Fibroblast of lung (primary cell): ENCODE measurements at places on chromosomes 7 and 10. TPM values are rescaled to one million over a fixed set of nuclear protein-coding genes. Genes with fewer than 3 reads are reported as not detected.

GRCh38 chr10:22505911-22506685 lies 160.8 kb downstream of the SPAG6 start:
- H3K4me3 ChIP-seq, result no peak overlapping the region
- no peaks in the 10 kb centered on the region for H3K36me3 ChIP-seq
- DNase-seq, result no peak
- no peak overlapping the region for H3K27ac ChIP-seq
- H3K4me1 ChIP-seq, result no peaks in the 10 kb centered on the region

- DNase-seq, result peak; percentile 10
- no peak overlapping the region for H3K4me3 ChIP-seq
- H3K27me3 ChIP-seq, result peaks cover 16% of the 10 kb centered on the region
- H3K36me3 ChIP-seq, result no peaks in the 10 kb centered on the region
- no peaks in the 10 kb centered on the region for H3K4me1 ChIP-seq
These were observed 343.7 kb downstream of the RPS24 start for GRCh38 chr10:78377356-78377755.

GRCh38 chr10:102400076-102400475 lies 4.6 kb downstream of the NFKB2 start:
- no peak for DNase-seq

DNA sequence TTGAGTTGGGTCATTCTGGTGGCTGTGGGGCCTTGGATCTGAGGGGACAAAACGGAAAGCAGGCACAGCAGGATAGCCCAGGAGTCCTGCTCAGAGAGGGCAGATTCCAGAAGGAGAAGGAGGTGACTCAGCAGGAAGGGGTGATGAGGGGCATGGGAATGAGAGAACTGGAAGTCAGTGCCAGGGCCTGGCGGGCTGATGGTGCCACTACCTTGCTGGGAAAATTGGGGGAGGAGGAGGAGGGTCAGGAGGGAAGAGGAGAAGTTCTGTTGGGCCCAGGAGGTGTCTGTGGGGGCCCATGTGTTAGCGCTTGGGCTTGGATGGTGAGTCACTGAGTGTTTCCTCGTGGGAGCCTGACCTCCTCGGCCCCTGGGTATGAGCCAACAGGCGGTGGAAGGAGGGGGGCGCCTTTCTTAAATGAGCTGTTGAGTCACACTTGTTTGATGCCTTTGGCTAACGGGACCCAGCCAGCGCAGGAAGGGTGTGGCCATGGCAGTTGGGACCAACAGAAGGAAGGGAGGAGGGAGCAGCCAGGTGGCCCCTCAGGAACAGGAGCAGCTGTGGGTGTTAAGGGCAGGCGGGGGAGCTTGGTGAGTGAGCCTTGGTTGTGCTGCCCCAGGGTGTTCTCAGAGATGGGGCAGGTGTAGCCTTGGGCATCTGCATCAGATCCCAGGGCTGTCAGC lies 130.0 kb upstream of the BTBD16 start:
- no peak overlapping the region for H3K4me3 ChIP-seq
- peak; percentile 92 for DNase-seq
- H3K27ac ChIP-seq, result peak overlapping the region; percentile 84
- peaks cover 33% of the 10 kb centered on the region for H3K4me1 ChIP-seq
- no peaks in the 10 kb centered on the region for H3K36me3 ChIP-seq

DNA sequence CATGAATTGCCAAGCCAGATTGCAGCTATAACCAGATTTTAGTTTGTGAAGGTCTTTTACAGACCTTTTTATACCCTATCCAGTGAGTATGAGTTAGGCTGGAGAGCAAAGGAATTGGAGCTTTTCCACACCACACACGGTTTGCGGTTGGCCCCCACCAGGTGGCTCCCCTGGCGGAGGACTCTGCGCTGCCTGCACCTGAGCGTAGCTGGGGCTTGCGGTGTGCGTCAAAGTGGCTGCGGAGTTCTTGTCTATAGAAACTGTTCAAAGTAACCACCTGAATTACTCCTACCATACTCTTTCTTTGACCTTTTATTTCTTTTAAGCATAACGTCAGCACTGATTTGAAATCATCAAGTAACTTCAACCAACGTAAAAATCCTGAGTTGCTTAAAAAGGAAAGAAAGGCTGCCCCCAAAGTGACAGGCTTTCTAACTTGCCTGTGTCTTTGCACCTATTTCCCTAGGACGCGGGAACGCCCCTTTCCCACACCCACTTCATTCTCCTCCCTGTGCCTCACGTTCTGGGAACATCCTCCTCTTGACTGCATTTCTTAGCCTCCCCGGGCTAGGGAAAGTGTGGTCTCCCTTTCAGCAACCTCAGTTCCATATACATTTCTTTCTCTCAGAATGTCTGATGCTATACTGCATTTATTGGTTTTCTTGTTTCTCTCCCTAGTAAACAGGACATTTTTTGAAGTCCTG lies 47.6 kb upstream of the TMEM72 start:
- H3K36me3 ChIP-seq, result no peaks in the 10 kb centered on the region
- no peaks in the 10 kb centered on the region for H3K27me3 ChIP-seq
- peaks cover 15% of the 10 kb centered on the region for H3K4me1 ChIP-seq
- H3K27ac ChIP-seq, result no peak overlapping the region
- DNase-seq, result no peak
- no peak overlapping the region for H3K4me3 ChIP-seq

- no peaks in the 10 kb centered on the region for H3K27me3 ChIP-seq
- no peak overlapping the region for H3K27ac ChIP-seq
- no peaks in the 10 kb centered on the region for H3K4me1 ChIP-seq
- DNase-seq, result no peak
- no peak overlapping the region for H3K4me3 ChIP-seq
These were observed 122.7 kb downstream of the DYNC2I1 start for GRCh38 chr7:158979023-158979529.

- peak overlapping the region; percentile 48 for H3K4me3 ChIP-seq
- H3K4me1 ChIP-seq, result peaks cover 32% of the 10 kb centered on the region
- no peaks in the 10 kb centered on the region for H3K36me3 ChIP-seq
- peak; percentile 74 for DNase-seq
These were observed 32.4 kb downstream of the WBP1L start for GRCh38 chr10:102775935-102776669.

- peaks cover 5% of the 10 kb centered on the region for H3K4me1 ChIP-seq
- H3K27ac ChIP-seq, result no peak overlapping the region
- H3K36me3 ChIP-seq, result no peaks in the 10 kb centered on the region
- H3K4me3 ChIP-seq, result no peak overlapping the region
- no peak for DNase-seq
- no peaks in the 10 kb centered on the region for H3K27me3 ChIP-seq
These were observed 92.5 kb downstream of the CFAP58 start for GRCh38 chr10:104446151-104446550.

- no peak overlapping the region for H3K27ac ChIP-seq
- no peak overlapping the region for H3K4me3 ChIP-seq
These were observed 14.9 kb upstream of the GIMAP8 start for GRCh38 chr7:150435390-150436073.

GRCh38 chr10:126673565-126673964 lies 3.1 kb upstream of the C10orf90 start:
- H3K4me3 ChIP-seq, result no peak overlapping the region
- DNase-seq, result no peak
- H3K27me3 ChIP-seq, result no peaks in the 10 kb centered on the region
- no peak overlapping the region for H3K27ac ChIP-seq
- no peaks in the 10 kb centered on the region for H3K4me1 ChIP-seq

DNA sequence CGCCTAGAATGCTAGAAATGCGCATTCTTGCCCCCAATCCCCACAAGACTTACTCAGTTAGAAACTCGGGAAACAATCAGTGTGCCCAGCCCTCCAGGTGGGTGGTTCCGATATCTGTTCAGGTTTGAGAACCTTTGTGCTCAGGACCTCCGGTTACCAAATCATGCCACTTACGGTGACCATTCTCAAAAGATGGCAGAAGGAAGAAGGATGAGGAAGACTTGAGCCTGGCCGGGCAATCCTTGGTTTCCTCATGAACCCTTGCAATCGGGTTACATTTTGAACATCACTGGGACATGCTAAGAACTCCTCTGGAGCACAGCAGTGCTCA lies 52.1 kb downstream of the RBM17 start:
- peak overlapping the region; percentile 39 for H3K4me3 ChIP-seq
- H3K4me1 ChIP-seq, result peaks cover 19% of the 10 kb centered on the region

DNA sequence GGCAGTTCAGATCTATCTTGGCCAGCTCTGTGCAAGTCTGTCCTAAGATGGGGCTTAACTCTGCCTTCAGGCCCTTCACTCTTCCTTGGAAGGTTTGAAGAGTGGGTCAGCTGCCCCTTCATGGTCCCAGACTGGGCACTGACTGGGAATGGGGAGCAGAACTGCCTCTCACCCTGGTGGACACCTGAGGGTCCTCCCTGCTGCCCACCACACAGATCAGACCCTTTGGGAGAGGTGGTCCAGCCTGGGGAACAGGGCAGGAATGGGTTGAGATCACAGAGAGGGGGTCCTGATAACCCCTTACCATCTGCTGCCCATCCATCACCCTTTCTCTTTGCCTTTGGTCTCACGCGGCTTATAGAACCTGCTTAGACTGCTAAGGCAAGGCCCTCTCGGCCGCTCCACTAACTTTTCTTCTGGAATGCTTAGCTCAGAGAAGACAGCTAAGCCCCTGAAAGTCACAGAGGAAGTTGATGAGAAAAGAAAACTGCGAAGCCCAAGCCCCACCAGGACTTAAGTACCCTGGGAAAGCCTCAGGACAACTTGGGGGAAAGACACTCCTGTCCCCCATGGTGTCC lies 402 bp upstream of the CDHR1 start:
- H3K4me3 ChIP-seq, result no peak overlapping the region
- H3K27me3 ChIP-seq, result peaks cover 35% of the 10 kb centered on the region
- no peaks in the 10 kb centered on the region for H3K4me1 ChIP-seq
- no peaks in the 10 kb centered on the region for H3K36me3 ChIP-seq
- DNase-seq, result no peak

GRCh38 chr7:132876576-132876975 lies 205.3 kb downstream of the CHCHD3 start:
- no peak for DNase-seq
- H3K36me3 ChIP-seq, result no peaks in the 10 kb centered on the region
- no peak overlapping the region for H3K4me3 ChIP-seq
- no peak overlapping the region for H3K27ac ChIP-seq

DNA sequence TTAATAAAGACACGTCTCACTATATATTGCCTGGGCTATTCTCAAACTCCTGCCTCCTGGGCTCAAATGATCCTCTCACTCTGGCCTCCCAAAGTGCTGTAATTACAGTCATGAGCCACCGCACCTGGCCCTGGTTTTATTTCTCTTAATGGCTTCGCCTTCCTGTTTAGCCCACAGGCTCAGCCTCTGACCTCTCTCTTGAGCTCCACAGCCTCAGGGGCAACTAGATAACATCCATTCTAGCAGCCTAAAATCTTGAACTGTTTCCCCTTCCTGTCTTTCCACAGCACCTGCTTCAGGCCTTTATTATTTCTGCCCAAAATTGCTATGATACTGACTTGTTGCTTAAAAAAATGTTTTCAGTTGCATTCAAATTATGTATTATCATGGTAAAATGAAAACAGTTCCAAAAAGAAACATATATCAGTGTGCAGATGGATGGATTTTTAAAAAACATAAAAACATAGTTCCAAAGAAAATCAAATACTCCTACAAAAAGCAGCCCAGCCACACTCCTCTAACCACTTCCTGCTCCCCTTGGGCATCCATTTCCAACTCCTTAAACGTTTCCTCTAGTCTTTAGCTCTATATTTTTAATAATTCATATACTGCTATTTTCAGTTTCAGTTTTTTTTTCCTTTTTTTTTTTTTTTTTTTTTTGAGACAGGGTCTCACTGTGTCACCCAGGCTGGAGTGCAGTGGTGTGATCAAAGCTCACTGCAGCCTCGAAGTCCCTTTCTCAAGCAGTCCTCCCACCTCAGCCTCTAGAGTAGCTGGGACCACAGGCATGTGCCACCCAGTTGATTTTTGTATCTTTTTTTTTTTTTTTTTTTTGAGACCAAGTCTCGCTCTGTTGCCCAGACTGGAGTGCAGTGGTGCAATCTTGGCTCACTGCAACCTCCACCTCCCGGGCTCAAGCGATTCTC lies 5.1 kb upstream of the BAZ1B start:
- no peaks in the 10 kb centered on the region for H3K4me1 ChIP-seq
- H3K36me3 ChIP-seq, result no peaks in the 10 kb centered on the region

DNA sequence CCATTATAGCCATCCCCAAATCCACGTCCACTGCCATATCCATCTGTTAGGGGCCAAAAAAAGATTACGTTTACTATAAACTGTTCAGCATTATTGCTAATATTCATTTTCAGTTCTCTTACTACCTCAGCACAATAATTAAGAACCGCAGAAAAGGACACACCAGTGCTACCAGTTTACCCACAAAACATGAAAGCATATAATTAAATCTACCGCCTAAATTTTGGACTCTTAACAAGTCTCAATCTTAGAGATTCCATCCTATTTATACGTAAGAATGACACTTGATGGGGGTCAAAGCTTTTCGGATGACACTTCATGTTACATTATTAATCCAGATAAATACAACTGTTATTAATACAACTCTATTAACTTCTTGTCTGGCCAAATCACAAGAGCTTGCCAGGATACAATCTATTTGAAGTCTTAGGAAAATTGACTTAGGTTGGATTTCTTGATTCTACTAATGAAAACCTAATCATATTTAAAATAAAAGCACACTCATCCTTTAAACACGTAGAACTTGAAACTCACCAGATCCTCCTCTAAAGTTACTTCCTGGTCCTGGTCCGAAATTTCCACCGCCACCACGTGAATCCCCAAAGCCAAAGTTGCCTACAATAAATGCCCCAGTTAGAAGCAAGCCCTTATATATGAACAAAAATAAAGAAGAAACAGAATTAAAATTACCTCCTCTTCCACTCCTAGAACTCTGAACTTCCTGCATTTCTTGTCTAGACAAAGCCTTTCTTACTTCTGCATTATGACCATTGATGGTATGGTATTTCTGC lies 4.5 kb downstream of the HNRNPA2B1 start:
- no peaks in the 10 kb centered on the region for H3K27me3 ChIP-seq
- peaks cover 10% of the 10 kb centered on the region for H3K4me1 ChIP-seq
- H3K27ac ChIP-seq, result no peak overlapping the region
- DNase-seq, result no peak

- H3K27me3 ChIP-seq, result no peaks in the 10 kb centered on the region
- H3K27ac ChIP-seq, result no peak overlapping the region
- H3K4me1 ChIP-seq, result peaks cover 9% of the 10 kb centered on the region
- no peaks in the 10 kb centered on the region for H3K36me3 ChIP-seq
- no peak for DNase-seq
These were observed 184.7 kb upstream of the GDF10 start for GRCh38 chr10:47115322-47115721.

GRCh38 chr7:131781-132482 lies 60.4 kb upstream of the FAM20C start:
- no peaks in the 10 kb centered on the region for H3K36me3 ChIP-seq
- peaks cover 9% of the 10 kb centered on the region for H3K4me1 ChIP-seq
- no peak overlapping the region for H3K4me3 ChIP-seq
- peaks cover 5% of the 10 kb centered on the region for H3K27me3 ChIP-seq

- H3K36me3 ChIP-seq, result no peaks in the 10 kb centered on the region
- H3K4me1 ChIP-seq, result no peaks in the 10 kb centered on the region
- no peak for DNase-seq
- no peak overlapping the region for H3K4me3 ChIP-seq
- no peak overlapping the region for H3K27ac ChIP-seq
These were observed 142.3 kb upstream of the NRP1 start for GRCh38 chr10:33476757-33477273.

- H3K4me3 ChIP-seq, result no peak overlapping the region
- no peak overlapping the region for H3K27ac ChIP-seq
These were observed 139.1 kb downstream of the XPNPEP1 start for GRCh38 chr10:109784236-109784635.

The CFTR gene
- under 0.01 and 0.26 TPM in 2 replicates for total RNA-seq

The DMBT1 gene
- total RNA-seq, result under 0.01 TPM in 2 replicates

The LLCFC1 gene
- not detected in 2 replicates for total RNA-seq

The THSD7A gene
- total RNA-seq, result under 0.01 and 0.83 TPM in 2 replicates

The CRHR2 gene
- not detected in 2 replicates for total RNA-seq

The CYREN gene
- 34.5 and 40.1 TPM in 2 replicates for total RNA-seq
